Right atrium auricular region (tissue), 2 donors: ENCODE measurements at places on chromosomes 4 and X.

GRCh38 chrX:70134116-70134477 lies 850 bp downstream of the IGBP1 start:
- H3K36me3 ChIP-seq: no peaks in the 10 kb centered on the region
- DNase-seq: no peak
- H3K27me3 ChIP-seq: no peaks in the 10 kb centered on the region
- H3K4me1 ChIP-seq: no peaks in the 10 kb centered on the region
- peak overlapping the region; percentile 67 for H3K4me3 ChIP-seq

DNA sequence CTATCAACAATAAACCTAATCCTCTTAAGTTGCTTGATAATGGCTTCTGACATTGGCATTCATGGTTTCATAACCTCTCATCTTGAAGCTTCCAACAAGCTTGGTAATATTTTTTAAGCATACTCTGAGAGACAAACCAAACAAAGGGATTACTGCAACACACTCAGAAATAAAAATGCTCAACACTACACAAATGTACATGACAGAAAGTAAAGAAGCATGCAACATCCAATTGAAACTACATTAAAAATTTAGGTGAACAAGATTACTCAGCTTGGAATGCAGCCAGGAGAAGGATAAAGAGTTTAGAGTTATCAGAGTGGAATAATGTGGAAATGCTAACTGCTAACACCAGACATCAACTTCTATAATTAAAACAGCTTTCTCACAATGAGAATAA lies 1136.6 kb upstream of the PABPC4L start:
- no peaks in the 10 kb centered on the region for H3K36me3 ChIP-seq
- H3K27me3 ChIP-seq: no peaks in the 10 kb centered on the region
- no peaks in the 10 kb centered on the region for H3K4me1 ChIP-seq

- H3K4me3 ChIP-seq: no peak overlapping the region
- no peaks in the 10 kb centered on the region for H3K27me3 ChIP-seq
- no peaks in the 10 kb centered on the region for H3K4me1 ChIP-seq
- H3K27ac ChIP-seq: no peak overlapping the region
Measured at GRCh38 chr4:130859991-130860390, 1764.0 kb downstream of the C4orf33 start.

DNA sequence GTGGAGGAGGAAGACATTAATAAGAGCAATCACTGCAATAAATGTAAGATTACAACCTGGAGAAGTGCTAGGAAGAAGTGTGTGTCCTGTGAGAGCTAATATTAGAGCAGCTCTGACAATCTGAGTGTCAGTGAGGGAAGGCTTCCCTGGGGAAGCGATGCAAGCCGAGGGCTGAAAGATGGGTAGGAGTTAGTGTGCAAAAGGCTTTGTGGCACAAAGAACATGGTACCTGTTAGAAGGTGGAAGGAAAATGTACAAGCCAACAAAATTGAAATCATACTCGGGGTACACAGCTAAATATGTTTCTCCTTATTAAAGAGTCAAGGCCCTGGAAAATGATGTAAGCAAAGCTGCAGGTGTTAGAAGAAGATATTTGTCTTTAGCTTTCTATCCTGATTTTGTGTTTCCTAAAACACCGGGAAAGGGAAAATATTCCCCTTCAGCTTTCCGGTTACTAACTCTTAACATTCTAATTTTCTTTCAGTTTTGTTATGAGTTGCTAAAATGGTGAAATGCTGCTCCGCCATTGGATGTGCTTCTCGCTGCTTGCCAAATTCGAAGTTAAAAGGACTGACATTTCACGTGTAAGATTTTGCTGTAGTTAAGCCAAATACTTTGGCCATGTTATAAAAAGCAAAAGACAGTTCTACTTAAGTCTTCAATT lies 808 bp downstream of the THAP6 start:
- no peak for DNase-seq
- H3K36me3 ChIP-seq: peaks cover 12% of the 10 kb centered on the region
- H3K4me1 ChIP-seq: peaks cover 41% of the 10 kb centered on the region
- no peaks in the 10 kb centered on the region for H3K27me3 ChIP-seq
- H3K4me3 ChIP-seq: peak overlapping the region; percentile 72
- peak overlapping the region; percentile 97 for H3K27ac ChIP-seq

GRCh38 chrX:76862509-76862908 lies 435.0 kb downstream of the MAGEE1 start:
- H3K4me3 ChIP-seq: no peak overlapping the region
- H3K4me1 ChIP-seq: no peaks in the 10 kb centered on the region
- no peak for DNase-seq
- no peaks in the 10 kb centered on the region for H3K36me3 ChIP-seq

GRCh38 chr4:30716158-30716557 lies 4.0 kb upstream of the PCDH7 start:
- no peaks in the 10 kb centered on the region for H3K36me3 ChIP-seq
- H3K27ac ChIP-seq: no peak overlapping the region
- H3K4me1 ChIP-seq: peaks cover 40% of the 10 kb centered on the region
- no peak for DNase-seq
- H3K27me3 ChIP-seq: peaks cover 8% of the 10 kb centered on the region
- H3K4me3 ChIP-seq: peak overlapping the region; percentile 30

DNA sequence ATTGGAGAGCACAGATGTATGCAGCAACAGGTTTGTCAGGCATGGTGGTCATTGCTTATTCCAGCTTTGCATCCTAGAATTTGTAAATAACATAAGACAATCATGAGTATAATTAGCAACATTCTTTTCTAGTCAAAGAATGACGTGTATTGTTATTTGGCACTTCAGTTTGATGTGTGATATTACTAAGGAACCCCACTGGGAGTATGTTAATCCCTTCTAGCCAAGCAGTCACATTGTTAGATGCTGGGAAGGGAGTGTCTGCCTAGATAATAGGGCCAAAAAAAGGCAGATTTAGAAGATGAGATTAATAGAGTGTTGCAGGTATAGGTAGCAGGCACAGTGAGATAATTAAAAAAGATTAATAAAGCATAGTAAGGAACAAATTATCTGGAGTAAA lies 159.2 kb upstream of the WDFY3 start:
- H3K4me1 ChIP-seq: no peaks in the 10 kb centered on the region
- H3K27ac ChIP-seq: no peak overlapping the region
- DNase-seq: no peak
- no peaks in the 10 kb centered on the region for H3K27me3 ChIP-seq
- H3K4me3 ChIP-seq: no peak overlapping the region
- H3K36me3 ChIP-seq: no peaks in the 10 kb centered on the region

GRCh38 chr4:124178449-124179021 lies 534.0 kb downstream of the ANKRD50 start:
- H3K4me3 ChIP-seq: no peak overlapping the region
- DNase-seq: no peak
- no peaks in the 10 kb centered on the region for H3K36me3 ChIP-seq
- no peaks in the 10 kb centered on the region for H3K27me3 ChIP-seq

- no peaks in the 10 kb centered on the region for H3K4me1 ChIP-seq
- no peak for DNase-seq
- H3K36me3 ChIP-seq: no peaks in the 10 kb centered on the region
- no peaks in the 10 kb centered on the region for H3K27me3 ChIP-seq
- H3K4me3 ChIP-seq: no peak overlapping the region
Measured at GRCh38 chr4:123603165-123603564, 206.6 kb downstream of the SPRY1 start.
